ENCODE measurements at places on chromosomes 11 and 22. TPM values are rescaled to one million over a fixed set of nuclear protein-coding genes. Genes with fewer than 3 reads are reported as not detected.

The C11orf16 gene
- not detected for total RNA-seq

The KRTAP5-11 gene
- total RNA-seq: not detected

The KRTAP5-1 gene
- total RNA-seq: not detected

The F2 gene
- 0.16 TPM for total RNA-seq

The DDI1 gene
- total RNA-seq: not detected

The NFAM1 gene
- total RNA-seq: not detected

The GRIA4 gene
- under 0.01 TPM for total RNA-seq

The FAM181B gene
- not detected for total RNA-seq

The FAM89B gene
- total RNA-seq: 13.2 TPM

The PGA5 gene
- total RNA-seq: 2.1 TPM

The PMM1 gene
- total RNA-seq: 31.1 TPM

The BIRC3 gene
- 0.47 TPM for total RNA-seq

The OR4A47 gene
- not detected for total RNA-seq

The SCGB1C1 gene
- total RNA-seq: not detected

The OR51G2 gene
- total RNA-seq: not detected

The CHORDC1 gene
- total RNA-seq: 25.8 TPM

The SYT8 gene
- total RNA-seq: not detected

The STK33 gene
- 1.4 TPM for total RNA-seq

The SPTBN2 gene
- total RNA-seq: 0.47 TPM

The SLC22A8 gene
- total RNA-seq: not detected

The PRRG4 gene
- total RNA-seq: not detected

The CNTN5 gene
- total RNA-seq: not detected

The TNNT3 gene
- 0.47 TPM for total RNA-seq

The KCNJ11 gene
- not detected for total RNA-seq

The KCNQ1 gene
- not detected for total RNA-seq

The RIC8A gene
- total RNA-seq: 186 TPM

The AKIP1 gene
- 38.0 TPM for total RNA-seq

The BATF2 gene
- 0.63 TPM for total RNA-seq

The PLAAT5 gene
- total RNA-seq: not detected

The ASPHD2 gene
- 1.2 TPM for total RNA-seq

The PDE2A gene
- total RNA-seq: not detected

The SCGB1A1 gene
- total RNA-seq: not detected

The KDM2A gene
- 31.4 TPM for total RNA-seq
